Smooth muscle cell of trachea (primary cell): ENCODE measurements at places on chromosomes 6 and 20. TPM values are rescaled to one million over a fixed set of nuclear protein-coding genes. Genes with fewer than 3 reads are reported as not detected.

The MEI4 gene
- not detected in 2 replicates for total RNA-seq

The MYO6 gene
- total RNA-seq: 15.9 and 18.6 TPM in 2 replicates

The FOXP4 gene
- total RNA-seq: 1.3 and 3.3 TPM in 2 replicates

The BPIFB1 gene
- not detected in 2 replicates for total RNA-seq

The OVOL2 gene
- total RNA-seq: not detected in 2 replicates
